ENCODE measurements at places on chromosomes 6 and 20.
A peak's percentile ranks its signal among the peaks of the same experiment; 100 is the strongest.

GRCh38 chr6:31588871-31589650 is 3.0 kb downstream of the LST1 start:
- no peak for DNase-seq

- peak; percentile 51 for DNase-seq
Measured at GRCh38 chr6:32852018-32852843, 1.3 kb downstream of the TAP1 start.

DNA sequence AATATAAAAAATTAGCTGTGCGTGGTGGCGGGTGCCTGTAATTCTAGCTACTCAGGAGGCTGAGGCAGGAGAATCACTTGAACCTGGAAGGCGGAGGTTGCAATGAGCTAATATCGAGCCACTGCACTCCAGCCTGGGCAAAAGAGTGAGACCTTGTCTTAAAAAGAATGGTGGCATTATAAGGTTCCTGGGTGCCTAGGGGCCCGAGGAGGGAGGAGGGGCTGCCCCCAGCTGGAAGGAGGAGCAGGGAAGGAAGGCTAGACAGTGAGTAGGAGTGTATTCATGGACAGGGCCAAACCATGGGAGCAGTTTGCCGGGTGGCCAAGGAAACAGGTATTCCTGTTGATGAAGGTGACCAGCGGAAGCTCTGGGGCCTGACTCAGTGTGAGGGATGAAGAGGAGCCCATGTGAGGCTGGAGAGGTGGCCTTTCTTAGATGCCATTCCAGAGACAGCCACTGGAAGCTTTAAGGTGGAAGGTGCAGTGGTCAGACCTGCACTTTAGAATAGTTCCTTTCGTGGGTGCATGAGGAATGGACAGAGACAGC is 24.2 kb downstream of the MANBAL start:
- no peak for DNase-seq

DNA sequence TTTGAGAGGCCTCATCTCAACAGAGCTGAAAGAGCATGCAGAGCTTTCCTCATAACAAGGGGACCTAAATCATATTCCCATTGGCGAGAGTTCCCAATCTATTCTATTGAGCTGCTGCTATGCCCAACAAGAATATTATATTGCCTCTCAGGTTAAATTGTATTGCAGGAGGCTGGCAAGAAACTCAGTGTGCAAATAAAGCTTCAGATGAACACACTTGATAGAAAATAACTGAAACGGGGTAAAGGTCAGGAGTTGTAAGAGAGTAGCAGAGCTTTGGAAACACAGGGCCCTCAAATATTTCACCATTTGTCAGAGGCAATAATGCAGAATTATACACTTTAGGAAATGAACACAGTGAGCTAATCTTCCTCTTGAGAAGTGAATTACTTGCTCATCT is 364.3 kb upstream of the SPTLC3 start:
- no peak for DNase-seq

- DNase-seq = peak; percentile 41
Measured at GRCh38 chr20:63968928-63969760, 586 bp downstream of the ZNF512B start.

GRCh38 chr6:53672237-53672636 is 6.7 kb upstream of the KLHL31 start:
- no peak for DNase-seq

- DNase-seq = no peak
Measured at GRCh38 chr6:150076196-150076893, 7.4 kb upstream of the ULBP3 start.

DNA sequence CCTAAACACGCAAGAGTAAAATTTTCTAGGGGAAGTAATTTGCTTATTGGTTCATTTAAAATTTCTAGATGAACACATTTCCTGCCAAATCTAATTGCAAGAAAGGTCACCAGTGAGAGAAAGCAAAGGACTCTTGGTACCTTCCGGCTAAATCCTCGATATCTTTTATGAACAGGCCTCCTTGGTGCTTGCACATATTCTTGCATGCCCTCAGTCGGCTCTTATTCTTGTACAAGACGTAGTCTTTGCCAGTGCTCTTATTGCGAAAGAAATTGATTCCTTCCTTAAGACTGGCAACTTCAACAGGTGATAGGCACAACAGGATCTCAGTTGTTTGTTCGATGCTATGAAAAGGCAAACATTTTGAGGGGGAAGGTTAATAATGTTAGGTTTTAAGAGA is 141.7 kb upstream of the CARMIL1 start:
- no peak for DNase-seq

DNA sequence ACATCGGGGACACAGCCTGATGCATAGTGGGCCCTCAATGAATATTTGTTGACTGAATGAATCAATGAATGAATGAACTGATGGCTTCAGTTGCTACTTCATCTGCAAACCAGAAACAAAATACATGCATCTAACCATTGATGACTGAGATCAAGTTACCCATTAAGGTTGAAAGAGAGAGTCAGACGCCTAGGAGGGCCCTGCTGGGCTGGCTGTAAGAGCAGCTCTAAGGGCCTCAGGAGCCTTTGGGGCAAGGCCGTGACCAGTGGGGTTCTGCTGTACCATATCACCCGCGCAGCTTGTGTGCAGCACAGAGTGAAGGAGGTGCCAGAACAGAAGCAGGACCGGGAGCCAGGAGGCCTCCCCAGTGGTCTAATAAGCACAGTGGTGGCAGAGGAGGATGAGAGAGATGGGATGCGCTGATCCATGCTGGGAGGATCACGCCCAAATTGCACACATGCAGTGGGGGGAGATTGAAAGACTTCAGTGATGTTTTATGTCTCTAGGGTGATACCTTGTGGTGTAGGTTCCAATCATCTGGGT is 96.1 kb upstream of the KCNG1 start:
- no peak for DNase-seq

Measured in stimulated activated CD4-positive, alpha-beta T cell treated with anti-CD3 and anti-CD28 coated beads, Interleukin-2, amount 100 ng/mL, for 24 hours (primary cell).